ENCODE measurements at places on chromosomes 6 and 20.

GRCh38 chr6:109237077-109237985, 142.0 kb downstream of the CEP57L1 start:
- peak; percentile 4 for DNase-seq

DNA sequence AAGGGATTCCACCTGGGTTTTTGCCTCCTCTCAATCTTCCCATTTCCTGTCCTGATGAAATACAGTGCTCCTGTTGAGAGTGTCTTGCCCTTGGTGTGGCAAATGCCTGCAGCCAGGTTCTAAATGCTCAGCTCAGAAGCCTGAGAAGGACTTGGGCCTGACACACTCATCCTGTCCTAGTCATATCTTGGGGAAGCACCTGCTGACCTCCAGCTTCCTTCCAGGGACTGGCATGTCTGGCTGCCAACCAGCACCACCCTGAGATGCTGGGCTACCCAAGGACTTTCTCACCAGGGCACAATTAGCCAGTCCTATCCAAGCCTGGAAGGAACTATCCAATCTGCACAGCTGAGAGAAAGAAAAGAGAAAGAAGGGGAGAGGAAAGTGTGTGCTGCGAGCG, 43.4 kb downstream of the LRFN2 start:
- no peak for DNase-seq

GRCh38 chr6:44475417-44475778, 87.9 kb downstream of the CDC5L start:
- DNase-seq: no peak

DNA sequence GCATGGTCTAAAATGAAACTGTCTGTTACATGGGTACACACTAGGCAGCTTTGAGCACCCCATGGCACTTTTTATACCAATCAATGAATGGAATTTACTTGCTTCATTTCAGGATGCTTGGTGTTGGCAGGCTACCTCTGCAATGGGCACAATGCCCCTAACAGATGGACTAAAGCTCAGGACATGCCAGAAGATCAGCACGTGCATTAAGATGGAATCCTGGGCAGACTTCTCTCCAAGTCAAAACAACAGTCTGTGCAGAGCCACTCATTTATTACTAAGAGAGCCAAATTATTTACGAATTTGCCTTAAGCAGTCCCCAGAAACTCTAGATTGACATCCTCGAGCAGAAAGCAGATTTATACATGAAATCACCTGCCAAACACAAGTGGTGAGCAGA, 55.8 kb upstream of the SCML4 start:
- no peak for DNase-seq

DNA sequence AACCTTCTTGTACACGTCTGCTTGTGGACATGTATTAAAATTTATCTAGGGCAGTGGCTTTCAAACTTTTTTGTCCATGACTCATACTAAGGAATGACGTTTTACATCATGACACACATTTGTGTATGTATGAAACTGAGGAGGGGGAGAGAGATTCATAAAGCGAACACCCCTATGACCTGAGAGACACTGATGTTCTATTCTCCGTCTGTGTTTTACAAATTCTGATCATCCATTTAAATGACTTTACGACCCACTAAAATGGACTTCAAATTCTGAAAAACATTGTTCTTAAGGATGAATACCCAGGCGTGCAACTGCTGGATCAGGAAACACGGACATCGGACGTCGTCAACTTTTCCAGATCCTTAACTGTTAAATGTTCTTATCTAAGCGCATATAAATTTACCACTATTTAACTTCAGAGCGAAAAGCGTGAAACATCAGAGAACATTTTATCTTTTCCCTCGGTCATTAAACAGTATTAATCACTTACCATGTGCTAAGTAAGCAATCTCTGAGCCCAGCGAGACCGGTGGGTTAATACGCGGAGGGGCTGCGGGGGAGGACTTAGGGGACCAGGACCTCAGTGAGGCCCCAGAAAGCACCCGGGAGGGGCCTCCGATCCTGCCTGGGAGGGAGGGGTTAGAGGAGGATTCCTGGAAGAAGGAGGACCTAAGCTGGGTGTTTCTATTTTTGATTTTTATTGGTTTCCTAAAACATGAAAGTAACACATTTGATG, 1.2 kb downstream of the PLAGL1 start:
- peak; percentile 7 for DNase-seq

GRCh38 chr6:125534430-125535263, 214.8 kb upstream of the HEY2 start:
- no peak for DNase-seq

- DNase-seq: no peak
Measured at GRCh38 chr6:14796974-14797762, 448.7 kb upstream of the JARID2 start.

GRCh38 chr20:63382551-63383300, 21.6 kb upstream of the CHRNA4 start:
- no peak for DNase-seq

- DNase-seq: peak; percentile 18
Measured at GRCh38 chr6:33896391-33897188, 92.8 kb upstream of the MLN start.

- no peak for DNase-seq
Measured at GRCh38 chr6:163655217-163656121, 241.0 kb downstream of the QKI start.

DNA sequence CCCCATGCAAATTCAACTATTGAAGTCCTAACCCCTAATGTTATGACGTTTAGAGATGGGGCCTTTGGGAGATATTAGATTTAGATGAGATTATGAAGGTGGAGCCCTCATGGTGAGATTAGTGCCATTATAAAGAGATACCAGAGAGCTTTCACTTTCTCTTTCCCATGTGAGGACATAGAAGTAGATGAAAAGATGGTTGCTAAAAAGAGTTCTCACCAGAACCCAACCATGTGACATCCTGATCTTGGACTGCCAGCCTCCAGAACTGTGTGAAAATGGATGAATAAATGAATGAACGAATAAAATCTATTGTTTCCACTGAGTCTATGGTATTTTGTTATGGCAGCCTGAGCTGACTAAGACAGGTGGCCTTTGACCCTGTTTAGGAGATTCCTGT, 50.6 kb upstream of the FBXO30 start:
- no peak for DNase-seq
